ENCODE measurements at places on chromosomes 2 and 18. TPM values are rescaled to one million over a fixed set of nuclear protein-coding genes. Genes with fewer than 3 reads are reported as not detected.

DES gene
- 21,230 TPM for total RNA-seq

PARD3B gene
- total RNA-seq: 9.5 TPM

ZNF804A gene
- total RNA-seq: not detected

LRP1B gene
- 0.27 TPM for total RNA-seq

CAD gene
- total RNA-seq: 11.0 TPM

HOXD13 gene
- total RNA-seq: not detected

RAX gene
- not detected for total RNA-seq

CNNM3 gene
- 10.7 TPM for total RNA-seq

DNA sequence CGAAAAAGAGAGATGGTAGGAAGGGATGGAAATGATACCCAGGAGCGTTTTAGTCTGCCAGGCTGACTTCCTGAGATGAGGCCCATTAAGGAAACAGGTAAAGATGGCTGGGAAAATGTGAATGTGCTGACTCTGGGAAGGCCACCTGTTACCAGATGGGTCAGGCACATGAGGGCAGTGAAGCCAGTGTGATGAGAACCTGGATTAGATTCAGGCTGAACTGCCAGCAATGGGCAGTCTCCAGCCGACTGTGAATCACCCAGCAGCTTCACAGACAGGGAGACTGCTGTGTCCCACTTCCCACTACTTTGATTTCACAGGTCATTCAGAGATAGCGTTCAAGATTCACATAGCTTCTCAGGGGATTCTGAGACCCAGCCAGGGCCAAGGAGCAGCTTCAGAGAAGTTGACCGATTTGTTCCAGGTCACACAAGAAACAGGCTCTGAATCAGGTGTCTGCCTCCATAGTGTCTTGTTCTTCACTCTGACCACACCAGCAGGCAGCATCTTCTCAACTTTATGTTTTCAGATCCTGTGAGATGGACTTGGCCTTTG is 26.4 kb downstream of the CAPN13 start:
- DNase-seq: no peak

DNA sequence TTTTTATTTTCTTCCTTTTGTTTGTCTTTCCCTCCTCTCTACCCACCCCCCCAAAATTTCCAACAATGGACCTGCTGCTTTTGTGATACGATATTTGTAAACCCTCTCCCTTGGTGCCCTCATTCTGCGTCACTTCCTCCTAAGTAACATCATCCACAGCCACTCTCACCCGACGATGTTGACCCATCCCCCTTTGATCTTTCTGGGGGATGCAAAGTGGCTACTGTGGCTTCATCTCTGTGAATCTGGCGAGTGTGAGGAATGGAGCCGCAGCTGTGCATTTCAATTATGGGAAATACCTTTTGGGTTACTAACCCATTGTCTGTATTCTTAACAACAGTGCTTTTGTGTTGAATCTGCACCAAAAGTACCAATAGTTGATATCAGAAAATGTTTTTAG is 19.4 kb downstream of the ANTXR1 start:
- no peak for DNase-seq

DNA sequence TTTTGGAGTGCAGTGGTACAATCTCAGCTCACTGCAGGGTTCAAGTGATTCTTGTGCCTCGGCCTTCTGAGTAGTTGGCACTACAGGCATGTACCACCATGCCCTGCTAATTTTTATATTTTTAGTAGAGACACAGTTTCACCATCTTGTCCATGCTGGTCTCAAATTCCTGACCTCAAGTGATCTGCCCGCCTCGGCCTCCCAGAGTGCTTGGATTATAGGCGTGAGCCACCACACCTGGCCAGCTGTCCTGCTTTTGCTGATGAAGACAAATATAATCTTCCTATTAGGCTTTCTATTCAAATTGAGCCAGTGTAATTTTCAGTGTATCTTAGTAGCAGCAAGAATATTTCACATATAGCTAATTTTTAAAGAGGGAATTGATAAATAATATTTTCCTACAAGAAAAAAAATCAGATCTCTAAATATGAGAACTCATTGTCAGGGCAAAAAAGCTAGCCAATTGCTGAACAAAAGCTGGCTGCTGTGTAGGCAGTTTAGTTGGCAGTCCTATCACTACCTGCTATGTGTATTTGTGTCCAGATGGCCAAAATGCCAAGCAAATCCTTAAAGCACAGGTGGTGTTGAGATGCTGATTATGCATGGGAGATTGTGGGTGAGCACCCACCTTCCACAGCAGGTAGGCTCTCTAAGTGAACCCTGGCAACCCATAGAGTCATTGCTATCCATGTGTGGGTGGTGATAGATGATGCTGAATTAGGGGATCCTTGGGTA is 60.8 kb upstream of the STAM2 start:
- DNase-seq: no peak

DNA sequence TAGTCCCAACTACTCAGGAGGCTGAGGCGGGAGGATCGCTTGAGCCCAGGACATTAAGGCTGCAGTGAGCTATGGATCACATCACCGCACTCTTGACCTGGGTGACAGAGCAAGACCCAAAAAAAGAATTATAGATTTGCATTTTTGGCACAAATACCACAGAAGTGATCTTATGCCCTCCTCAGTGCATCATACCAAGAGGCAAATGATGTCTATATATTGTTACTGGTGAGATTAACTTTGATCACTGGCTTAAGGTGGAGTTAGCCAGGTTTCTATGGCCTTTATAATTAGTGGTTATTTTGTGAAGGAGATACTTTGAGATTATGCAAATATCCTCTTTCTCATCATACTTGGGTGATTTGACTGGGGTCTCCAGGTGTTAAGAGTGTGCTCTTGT is 22.1 kb upstream of the CATIP start:
- DNase-seq: no peak

DNA sequence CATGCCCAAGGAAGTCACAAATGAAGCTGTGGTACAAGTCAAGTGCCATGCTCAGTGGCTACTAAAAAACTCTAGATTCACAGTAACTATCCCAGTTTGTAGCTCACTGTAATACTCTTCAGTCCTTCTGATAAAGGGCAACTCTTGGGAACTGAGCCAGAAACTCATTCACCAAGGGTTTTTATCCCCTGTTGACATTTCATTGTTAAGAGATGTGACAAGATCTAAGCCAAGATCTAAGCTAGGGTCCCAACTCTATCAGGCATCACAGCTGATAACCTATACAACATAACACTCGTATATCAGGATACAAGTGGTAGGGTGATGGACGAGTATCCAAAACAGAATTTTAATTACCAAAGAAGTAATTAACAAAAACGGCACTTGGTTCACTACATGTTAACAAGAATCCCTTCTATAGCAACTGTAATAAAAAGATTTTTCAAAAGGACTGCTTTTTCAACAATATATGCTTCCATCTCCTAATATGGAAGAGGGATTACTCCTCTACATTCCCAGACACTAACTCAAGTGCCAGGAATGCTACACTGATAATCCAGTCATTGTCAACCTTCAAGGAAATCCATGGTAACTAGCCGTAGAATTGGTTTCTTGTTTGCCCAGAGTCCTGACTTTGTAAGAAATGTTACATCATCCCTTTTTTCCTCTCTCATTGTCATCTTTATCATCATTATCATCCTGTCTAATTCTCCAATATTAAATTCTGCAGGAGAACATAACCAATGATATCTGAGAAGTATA is 111.7 kb downstream of the CDH2 start:
- DNase-seq: no peak

GRCh38 chr2:176160251-176160985 is 3.3 kb downstream of the HOXD3 start:
- DNase-seq: no peak

DNA sequence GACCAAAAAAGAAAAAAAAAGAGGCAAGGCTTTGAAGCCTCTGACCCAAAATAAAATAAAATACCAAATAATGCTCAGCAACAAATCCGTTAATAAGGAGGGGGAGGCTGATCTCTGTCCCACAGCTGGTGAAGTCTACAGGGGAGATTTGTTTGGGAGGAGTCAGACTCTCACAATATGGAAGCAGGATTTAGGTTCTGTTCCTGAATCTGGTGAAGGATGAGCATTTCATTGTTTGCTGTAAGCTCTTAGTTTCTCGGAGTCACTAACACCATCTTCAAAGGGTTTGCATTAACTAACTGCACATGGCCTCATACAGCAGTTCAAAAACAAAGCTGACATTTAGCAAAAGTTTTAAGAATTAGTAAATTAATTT is 339.4 kb upstream of the TNP1 start:
- no peak for DNase-seq

DNA sequence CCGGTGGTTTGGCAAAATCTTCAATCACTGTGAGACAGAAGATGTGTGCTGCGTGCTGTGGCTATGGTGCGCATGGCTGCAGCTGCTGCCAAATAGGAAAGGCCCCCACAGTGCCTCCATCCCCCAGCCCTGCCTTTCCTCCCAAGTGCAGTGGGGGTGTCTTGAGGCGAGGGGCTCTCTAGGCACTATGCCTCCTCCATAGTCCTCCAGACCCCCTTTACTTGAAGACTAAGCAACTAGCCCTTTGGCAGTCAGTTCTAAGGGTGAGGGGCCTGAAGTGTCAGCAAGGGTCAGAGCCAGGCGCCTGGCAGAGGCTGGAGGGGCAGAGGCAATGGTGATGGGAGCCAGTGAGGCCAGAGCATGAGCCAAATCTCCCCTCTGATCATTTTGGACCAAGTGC is 13.6 kb upstream of the TMEM185B start:
- peak; percentile 47 for DNase-seq

DNA sequence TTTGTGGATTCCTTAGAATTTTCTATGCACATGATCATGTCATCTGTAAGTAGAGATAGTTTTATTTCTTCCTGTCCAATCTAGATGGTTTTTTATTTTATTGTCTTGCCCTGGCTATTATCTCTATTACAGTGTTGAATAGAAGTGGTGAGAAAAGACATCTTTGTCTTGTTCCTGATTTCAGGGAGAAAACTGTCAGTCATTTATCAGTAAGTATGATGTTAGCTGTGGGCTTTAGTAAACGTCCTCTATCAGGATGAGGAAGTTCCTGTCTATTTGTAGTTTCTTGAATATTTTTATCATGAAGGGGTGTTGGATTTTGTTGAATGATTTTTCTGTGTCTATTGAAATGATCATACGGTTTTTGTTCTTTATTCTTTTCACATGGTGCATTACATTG is 5.3 kb downstream of the PLEKHH2 start:
- DNase-seq: no peak

- DNase-seq: no peak
Measured at GRCh38 chr2:187875261-187876141, 321.3 kb upstream of the TFPI start.

- DNase-seq: no peak
Measured at GRCh38 chr2:232484628-232485347, 2.8 kb downstream of the ECEL1 start.

DNA sequence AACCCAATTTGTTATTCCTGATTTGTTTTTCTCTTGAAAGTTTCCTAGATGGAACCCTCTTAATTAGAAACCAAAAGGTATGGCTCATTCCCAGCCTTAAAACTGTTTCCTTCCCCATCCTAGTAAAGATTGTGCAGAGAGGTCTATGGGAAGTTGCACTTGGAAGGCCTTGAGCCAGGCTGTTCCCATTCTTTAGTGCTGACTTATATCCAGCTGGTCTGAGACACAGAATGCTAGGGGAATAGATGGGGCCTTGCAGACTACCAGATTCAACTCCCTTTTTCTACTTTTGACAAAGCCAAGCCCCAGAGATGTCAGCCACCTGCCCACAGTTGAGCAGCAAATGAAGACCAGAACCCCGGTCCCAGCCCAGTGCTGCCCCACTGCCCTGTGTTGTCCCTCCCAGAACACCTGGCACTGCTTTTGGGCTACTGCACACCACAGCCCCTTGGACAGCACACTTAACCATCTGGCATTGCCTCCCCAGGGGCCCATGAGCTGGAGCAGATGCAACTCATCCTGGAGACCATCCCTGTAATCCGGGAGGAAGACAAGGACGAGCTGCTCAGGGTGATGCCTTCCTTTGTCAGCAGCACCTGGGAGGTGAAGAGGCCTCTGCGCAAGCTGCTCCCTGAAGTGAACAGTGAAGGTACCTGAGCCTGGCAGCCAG is 98.2 kb downstream of the MRO start:
- DNase-seq: no peak
